ENCODE measurements at places on chromosomes 6 and 20. TPM values are rescaled to one million over a fixed set of nuclear protein-coding genes. Genes with fewer than 3 reads are reported as not detected.

GRCh38 chr20:1010659-1011058 lies 8.5 kb upstream of the RSPO4 start:
- H3K4me1 ChIP-seq, result no peaks in the 10 kb centered on the region
- no peaks in the 10 kb centered on the region for H3K27me3 ChIP-seq
- H3K27ac ChIP-seq, result no peak overlapping the region
- DNase-seq, result no peak

GRCh38 chr6:137160763-137161162 lies 12.7 kb downstream of the IL22RA2 start:
- H3K36me3 ChIP-seq, result no peaks in the 10 kb centered on the region
- H3K27me3 ChIP-seq, result no peaks in the 10 kb centered on the region
- no peak for DNase-seq
- H3K4me1 ChIP-seq, result peaks cover 5% of the 10 kb centered on the region
- no peak overlapping the region for H3K27ac ChIP-seq

Gene CTAGE9
- total RNA-seq, result not detected

- no peaks in the 10 kb centered on the region for H3K36me3 ChIP-seq
- peaks cover 12% of the 10 kb centered on the region for H3K27me3 ChIP-seq
- no peaks in the 10 kb centered on the region for H3K4me1 ChIP-seq
- no peak overlapping the region for H3K27ac ChIP-seq
- no peak for DNase-seq
Observed at GRCh38 chr20:4584510-4584909, 137.2 kb upstream of the PRND start.

GRCh38 chr6:31086788-31087440 lies 25.5 kb downstream of the C6orf15 start:
- no peak overlapping the region for H3K27ac ChIP-seq
- no peak overlapping the region for H3K4me3 ChIP-seq
- H3K4me1 ChIP-seq, result peaks cover 13% of the 10 kb centered on the region
- no peaks in the 10 kb centered on the region for H3K27me3 ChIP-seq

Gene EPB41L1
- total RNA-seq, result 41.5 TPM

DNA sequence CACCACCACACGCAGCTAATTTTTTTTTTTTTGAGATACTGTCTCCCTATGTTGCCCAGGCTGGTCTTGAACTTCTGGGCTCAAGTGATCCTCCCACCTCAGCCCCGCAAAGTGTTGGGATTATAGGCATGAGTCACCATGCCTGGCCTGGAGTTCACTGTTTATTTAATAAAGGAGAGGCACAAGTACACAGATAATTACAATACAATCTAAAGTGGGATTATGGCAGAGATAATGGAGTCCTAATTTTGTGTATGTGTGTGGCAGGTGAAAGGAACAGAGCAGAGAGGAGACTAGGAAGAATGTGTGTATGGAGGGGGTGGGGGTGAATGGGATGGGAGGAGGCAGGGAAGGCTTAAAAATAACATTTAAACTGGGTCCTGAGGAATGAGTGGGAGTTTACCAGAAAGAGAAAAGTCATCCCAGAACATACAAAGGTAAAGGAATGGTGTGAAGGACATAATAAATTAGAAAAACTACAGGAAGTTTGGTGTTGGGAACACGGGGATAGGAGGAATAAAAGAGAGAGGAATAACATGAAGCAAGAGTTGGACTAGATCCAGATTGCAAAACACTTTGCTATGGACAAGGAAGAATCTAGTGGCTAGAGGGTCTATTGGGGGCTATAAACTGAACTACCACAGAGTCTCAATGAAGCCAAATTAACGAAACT lies 4.4 kb downstream of the NCOA5 start:
- no peaks in the 10 kb centered on the region for H3K27me3 ChIP-seq
- no peaks in the 10 kb centered on the region for H3K36me3 ChIP-seq
- H3K4me1 ChIP-seq, result peaks cover 89% of the 10 kb centered on the region
- DNase-seq, result no peak
- H3K27ac ChIP-seq, result no peak overlapping the region

GRCh38 chr6:157721830-157722229 lies 101.2 kb upstream of the SNX9 start:
- no peak overlapping the region for H3K4me3 ChIP-seq
- no peaks in the 10 kb centered on the region for H3K4me1 ChIP-seq
- no peaks in the 10 kb centered on the region for H3K36me3 ChIP-seq
- H3K27me3 ChIP-seq, result peaks cover 6% of the 10 kb centered on the region
- no peak for DNase-seq

Gene CNR1
- total RNA-seq, result 29.8 TPM

- H3K4me3 ChIP-seq, result no peak overlapping the region
- no peak overlapping the region for H3K27ac ChIP-seq
- no peaks in the 10 kb centered on the region for H3K4me1 ChIP-seq
- no peaks in the 10 kb centered on the region for H3K27me3 ChIP-seq
- no peak for DNase-seq
- no peaks in the 10 kb centered on the region for H3K36me3 ChIP-seq
Observed at GRCh38 chr6:74976026-74976425, 229.8 kb downstream of the COL12A1 start.

- no peaks in the 10 kb centered on the region for H3K4me1 ChIP-seq
- H3K4me3 ChIP-seq, result no peak overlapping the region
- no peak overlapping the region for H3K27ac ChIP-seq
- H3K27me3 ChIP-seq, result no peaks in the 10 kb centered on the region
Observed at GRCh38 chr6:167475947-167476346, 151.1 kb downstream of the TTLL2 start.

DNA sequence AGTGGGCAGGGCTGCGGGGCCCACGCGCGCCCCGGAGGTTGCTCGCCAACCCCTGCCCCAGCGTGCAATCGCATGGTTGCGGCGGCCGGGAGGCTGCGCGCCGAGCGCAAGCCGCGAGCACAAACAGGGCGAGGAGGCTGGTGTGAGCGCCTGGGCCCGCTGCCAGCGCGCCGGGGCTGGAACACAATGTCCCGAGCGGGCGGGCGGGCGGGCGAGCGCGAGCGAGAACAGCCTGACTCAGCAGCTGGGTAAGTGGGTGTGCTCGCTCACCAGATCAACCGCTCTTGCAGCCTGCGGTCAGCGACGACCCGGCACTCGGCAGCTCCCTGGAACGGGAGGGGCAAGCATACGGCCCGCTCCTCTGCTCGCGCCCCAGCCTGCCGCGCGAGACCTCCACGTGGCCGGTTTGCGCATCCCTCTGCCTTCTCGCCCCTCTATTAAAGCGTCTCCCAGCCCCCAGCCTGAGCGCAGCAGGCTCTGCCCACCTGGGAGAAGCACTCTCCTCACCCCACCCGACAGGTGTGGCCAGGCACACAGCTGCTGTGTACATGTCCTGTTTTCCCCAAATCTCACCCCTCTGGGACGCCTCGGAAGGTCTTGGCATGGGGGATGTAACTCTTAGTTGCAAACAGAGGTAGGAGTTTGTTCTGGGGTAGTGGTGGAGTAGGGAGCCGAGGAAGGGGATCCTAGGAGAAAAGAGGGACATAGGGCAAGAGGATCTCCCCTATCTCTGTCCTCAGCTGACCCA lies 8.7 kb upstream of the ARMC12 start:
- H3K4me3 ChIP-seq, result peak overlapping the region; percentile 49
- H3K36me3 ChIP-seq, result no peaks in the 10 kb centered on the region
- peak; percentile 96 for DNase-seq

DNA sequence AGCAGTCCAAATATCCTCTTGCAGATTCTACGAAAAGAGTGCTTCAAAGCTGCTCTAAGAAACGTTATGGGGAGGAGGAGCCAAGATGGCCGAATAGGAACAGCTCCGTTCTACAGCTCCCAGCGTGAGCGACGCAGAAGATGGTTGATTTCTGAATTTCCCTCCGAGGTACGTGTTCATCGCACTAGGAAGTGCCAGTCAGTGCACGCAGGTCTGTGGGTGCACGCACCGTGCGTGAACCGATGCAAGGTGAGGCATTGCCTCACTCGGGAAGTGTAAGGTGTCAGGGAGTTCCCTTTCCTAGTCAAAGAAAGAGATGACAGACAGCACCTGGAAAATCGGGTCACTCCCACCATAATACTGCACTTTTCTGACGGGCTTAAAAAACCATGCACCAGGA lies 272.1 kb upstream of the DEFB115 start:
- no peaks in the 10 kb centered on the region for H3K27me3 ChIP-seq
- H3K4me3 ChIP-seq, result no peak overlapping the region
- H3K27ac ChIP-seq, result no peak overlapping the region
- H3K4me1 ChIP-seq, result no peaks in the 10 kb centered on the region
- peak; percentile 20 for DNase-seq

DNA sequence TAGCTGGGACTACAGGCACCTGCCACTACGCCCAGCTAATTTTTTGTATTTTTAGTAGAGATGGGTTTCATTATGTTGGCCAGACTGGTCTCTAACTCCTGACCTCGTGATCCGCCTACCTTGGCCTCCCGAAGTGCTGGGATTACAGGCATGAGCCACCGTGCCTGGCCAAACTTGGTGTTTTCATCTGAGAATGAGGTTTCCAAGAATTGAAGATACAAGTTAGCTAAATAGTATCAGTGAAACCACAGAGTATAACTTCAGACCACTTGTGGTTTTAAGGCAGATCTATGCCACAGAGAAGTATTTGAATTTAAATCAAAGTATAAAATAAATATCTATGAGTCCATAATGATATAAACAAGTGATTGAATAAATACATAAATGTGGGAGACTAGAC lies 70.1 kb downstream of the SLC16A10 start:
- no peaks in the 10 kb centered on the region for H3K36me3 ChIP-seq
- H3K27me3 ChIP-seq, result no peaks in the 10 kb centered on the region
- no peak overlapping the region for H3K4me3 ChIP-seq
- H3K4me1 ChIP-seq, result no peaks in the 10 kb centered on the region
- DNase-seq, result no peak

- H3K36me3 ChIP-seq, result no peaks in the 10 kb centered on the region
- no peak overlapping the region for H3K27ac ChIP-seq
- H3K27me3 ChIP-seq, result no peaks in the 10 kb centered on the region
- DNase-seq, result no peak
- H3K4me1 ChIP-seq, result no peaks in the 10 kb centered on the region
Observed at GRCh38 chr6:148907573-148907972, 160.7 kb downstream of the UST start.

DNA sequence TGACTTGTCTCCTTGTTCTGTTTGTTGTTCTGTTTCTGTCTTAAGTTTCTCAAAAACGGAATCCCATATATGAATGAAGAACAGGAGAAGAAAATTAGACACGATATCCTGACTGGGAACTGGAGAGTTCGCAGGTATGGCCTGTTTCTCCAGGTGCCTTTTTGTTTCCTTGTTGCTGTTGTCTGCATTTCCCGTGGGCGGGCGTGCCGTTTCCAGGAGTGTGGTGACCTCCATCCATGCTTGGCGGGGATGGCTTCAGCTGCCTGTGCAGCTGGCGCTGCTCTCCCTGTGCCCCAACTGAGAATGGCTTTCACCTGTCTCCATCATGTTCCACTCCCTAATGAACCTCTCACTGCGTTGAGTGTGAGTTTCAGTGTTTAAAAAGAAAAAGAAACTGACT lies 4.4 kb downstream of the PNLDC1 start:
- no peaks in the 10 kb centered on the region for H3K27me3 ChIP-seq
- no peak overlapping the region for H3K4me3 ChIP-seq
- H3K36me3 ChIP-seq, result no peaks in the 10 kb centered on the region
- H3K4me1 ChIP-seq, result peaks cover 10% of the 10 kb centered on the region

DNA sequence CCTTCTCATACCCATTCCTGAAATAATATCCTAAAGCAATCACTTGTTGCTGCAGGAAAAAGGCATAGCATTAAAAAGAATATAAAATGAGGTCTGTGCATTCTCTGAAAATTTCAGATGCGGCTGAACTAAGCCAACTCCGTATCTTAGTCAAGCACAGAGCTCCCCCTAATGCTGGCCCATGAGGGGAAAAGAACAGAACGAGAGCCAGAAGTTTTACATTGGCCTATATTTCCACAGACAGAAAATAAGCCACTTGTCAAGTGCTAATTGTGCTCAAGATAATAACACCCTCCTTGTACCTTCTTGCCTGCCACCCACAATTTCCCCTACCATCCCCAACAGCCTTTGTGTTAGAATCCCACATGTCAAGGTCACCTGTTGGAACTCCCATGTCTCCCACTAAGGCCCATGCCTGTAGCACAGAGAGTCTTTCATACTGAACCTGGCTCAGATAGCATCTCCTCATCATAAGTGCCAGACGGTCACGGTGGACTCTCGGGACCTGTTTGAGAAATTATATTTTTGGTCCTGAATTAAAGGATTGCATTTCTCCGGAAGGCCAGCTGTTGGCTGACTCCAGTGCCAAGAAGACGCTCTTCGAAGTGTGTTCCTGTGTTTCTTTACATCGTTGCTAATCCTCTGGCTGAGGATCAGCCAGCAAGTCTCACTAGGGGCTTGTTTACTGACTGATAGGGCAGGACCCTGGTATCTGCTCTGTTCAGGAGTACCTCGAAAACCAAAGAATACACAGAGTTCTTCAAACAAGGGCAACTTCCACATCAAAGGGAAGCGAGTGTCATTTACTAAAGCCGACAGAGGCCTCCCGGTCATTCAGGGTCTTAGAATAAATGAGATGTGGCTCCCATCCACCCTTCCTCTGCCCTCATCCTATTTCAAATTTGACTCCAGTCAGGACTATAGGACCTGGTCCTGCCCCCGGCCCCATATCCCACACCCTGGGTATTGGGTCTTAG lies 183.4 kb upstream of the FBXL4 start:
- H3K36me3 ChIP-seq, result no peaks in the 10 kb centered on the region
- no peak overlapping the region for H3K4me3 ChIP-seq

Gene ANKRD66
- total RNA-seq, result not detected

- H3K27me3 ChIP-seq, result no peaks in the 10 kb centered on the region
- H3K4me3 ChIP-seq, result no peak overlapping the region
- H3K4me1 ChIP-seq, result no peaks in the 10 kb centered on the region
- H3K27ac ChIP-seq, result no peak overlapping the region
- no peaks in the 10 kb centered on the region for H3K36me3 ChIP-seq
Observed at GRCh38 chr6:54617730-54618129, 228.8 kb upstream of the FAM83B start.

- H3K4me1 ChIP-seq, result peaks cover 15% of the 10 kb centered on the region
- no peak overlapping the region for H3K27ac ChIP-seq
- no peaks in the 10 kb centered on the region for H3K36me3 ChIP-seq
- no peaks in the 10 kb centered on the region for H3K27me3 ChIP-seq
- no peak for DNase-seq
Observed at GRCh38 chr20:32534661-32535240, 50.4 kb downstream of the NOL4L start.

Gene USP49
- 3.8 TPM for total RNA-seq

GRCh38 chr20:40943591-40943990 lies 85.0 kb upstream of the TOP1 start:
- no peaks in the 10 kb centered on the region for H3K27me3 ChIP-seq
- H3K4me3 ChIP-seq, result no peak overlapping the region
- H3K36me3 ChIP-seq, result no peaks in the 10 kb centered on the region
- no peak overlapping the region for H3K27ac ChIP-seq
- no peaks in the 10 kb centered on the region for H3K4me1 ChIP-seq

- no peaks in the 10 kb centered on the region for H3K27me3 ChIP-seq
- no peaks in the 10 kb centered on the region for H3K36me3 ChIP-seq
Observed at GRCh38 chr20:10067321-10067720, 32.5 kb downstream of the ANKEF1 start.

Gene RWDD1
- 41.1 TPM for total RNA-seq

Data from left lung (tissue), 14 donors.